ENCODE measurements at places on chromosomes 1 and 21.

DNA sequence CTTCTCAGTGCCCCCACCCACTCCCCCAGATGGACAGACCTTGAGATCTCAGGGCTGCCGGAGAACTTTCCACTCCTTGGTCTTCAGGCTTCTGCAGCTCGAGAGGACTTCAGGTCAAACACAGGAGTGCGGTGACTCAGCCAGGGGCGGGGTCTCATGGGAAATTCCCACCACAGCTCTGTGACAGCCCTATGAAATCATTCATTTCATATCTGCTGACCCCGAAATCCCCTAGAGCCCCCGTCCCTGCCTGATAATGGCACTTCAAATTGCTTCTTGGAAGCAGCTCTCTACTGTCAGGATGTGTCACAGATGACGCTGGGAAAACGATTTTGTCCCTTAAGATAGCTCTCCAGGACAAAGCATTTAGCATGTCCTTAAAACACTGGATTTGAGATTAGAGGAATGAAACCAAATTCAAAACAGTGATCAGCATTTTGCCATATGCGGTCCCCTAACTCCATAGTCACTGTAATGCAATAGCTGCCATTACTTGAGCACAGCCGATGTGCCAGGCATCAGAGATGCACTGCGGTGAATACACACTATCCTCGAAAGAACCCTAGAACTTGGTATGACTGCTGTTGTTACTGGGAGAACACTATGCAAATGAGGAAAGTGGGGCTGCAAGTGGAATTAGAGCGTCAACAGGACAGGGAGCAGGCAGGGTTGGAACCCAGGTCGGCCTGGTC lies at the start of gene TNFRSF9:
TSS of gene TNFRSF9 (minus strand) at position 95 of the 692 bp plus-strand sequence. CDS start 845 bp downstream, outside the sequence.
- no peak for DNase-seq

- DNase-seq, result no peak
Observed at GRCh38 chr1:161307892-161308638, 1.7 kb downstream of the MPZ start.

DNA sequence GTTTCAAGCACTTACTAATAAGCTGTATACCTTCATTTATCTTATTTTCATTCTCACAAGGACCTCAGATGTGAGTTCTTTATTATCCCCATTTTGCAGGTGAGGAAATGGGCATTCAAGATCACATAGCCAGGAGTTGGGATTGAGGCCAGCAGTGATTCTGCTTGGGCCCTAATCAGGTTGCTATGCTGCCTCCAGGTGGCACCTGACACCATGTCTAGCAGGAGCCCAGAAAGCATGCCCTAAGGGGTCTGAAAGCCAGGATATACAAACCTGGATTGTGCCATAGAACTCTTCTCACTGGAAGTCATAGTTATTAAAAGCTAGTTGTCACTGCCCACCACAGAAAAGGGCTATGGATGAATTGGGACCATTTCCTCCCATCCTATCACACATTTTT lies 61.1 kb downstream of the FYB2 start:
- DNase-seq, result no peak

DNA sequence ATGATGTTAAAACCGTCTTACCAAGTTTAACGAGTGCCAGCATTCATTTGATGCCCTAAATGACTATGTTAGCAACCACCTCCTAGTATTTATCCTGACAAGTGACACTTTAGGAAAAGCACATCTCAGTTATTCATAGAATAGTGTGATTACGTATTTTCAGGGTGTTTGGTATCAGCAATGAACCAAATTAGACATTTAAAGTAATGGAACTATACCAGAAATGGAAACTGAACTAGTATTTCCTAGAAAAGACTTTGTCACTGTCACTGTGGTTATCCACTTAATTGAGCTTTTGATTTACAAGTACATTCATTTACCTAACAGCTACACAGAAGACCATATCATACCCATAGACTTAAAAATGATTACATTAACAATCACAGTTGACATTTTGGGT lies 3.6 kb upstream of the IL12RB2 start:
- no peak for DNase-seq

DNA sequence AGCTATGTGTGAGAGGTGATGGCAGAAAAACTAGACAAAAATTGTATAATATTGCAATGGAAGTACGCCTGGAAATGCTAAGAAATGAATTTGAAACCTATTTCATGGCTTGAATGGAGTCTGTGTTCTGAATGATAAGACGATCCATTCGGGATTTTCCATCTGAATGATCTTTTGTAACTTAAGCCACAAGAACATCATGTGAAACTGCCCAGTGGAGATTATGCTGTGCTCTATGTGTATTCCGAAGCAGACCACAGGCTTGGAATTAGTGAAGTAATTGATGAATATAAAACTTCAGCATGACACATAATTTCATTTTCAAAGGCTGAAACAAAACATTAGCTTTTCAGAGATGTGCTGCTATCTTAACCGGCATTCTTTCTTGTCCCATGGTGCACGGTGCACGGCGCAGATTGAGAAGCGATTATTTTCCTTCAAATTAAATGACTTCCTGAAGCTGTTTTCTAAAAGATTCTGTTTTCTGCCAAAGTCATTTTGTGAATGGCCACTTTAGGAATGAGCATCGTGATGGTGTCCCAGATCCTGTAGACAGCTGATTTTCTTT lies 652.9 kb downstream of the PLA2G4A start:
- DNase-seq, result no peak

DNA sequence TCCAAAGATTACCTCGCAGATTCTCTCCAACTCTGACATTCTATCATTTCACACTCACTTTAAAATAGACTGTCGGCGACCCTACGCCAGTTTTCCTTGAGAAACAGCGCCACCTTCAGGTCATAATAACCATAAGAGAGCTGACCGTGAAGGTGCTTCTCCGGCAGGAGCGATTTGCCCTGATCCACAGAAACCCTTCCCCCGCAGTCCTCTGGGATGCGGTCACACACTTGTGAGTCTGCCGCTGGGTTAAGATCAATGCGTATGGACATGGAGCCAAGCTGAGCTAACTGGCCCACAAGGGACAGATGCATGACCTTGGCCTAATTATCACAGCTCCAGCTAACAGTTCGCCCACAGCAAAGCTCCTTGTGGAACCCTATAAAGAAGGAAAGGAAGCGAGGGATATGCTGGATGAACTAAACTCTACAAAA lies 32.8 kb upstream of the IFNAR2 start:
- peak; percentile 75 for DNase-seq

- no peak for DNase-seq
Observed at GRCh38 chr1:158095737-158096335, 84.9 kb upstream of the CD1D start.

GRCh38 chr1:67683766-67684525 lies 1.1 kb upstream of the GADD45A start:
- DNase-seq, result no peak

DNA sequence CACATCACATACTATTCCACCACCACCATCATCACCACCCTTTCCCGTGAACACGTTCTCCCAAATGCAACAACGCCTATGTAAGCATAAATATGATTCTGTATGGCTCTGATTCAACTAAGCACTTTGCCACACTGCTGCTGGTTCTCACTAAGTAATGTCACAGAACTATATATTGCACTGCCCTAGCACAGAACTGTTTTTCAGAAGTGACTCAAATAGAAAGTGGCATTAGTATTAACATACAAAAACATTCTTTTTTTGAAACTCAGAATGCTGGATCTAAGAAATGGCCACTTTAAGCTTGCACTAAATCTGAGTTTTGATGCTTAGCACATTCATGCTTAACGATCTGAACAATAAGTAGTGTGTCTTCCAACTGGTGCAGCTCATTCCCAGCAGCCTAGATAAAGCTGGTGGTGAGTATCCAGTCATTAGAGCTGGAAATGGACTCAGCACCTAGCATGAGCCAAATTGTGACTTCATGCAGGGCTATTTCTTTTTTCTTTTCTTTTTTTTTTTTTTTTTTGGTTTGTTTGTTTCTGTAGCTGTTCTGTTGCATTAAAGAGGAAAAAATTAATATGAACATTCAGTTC lies 46.2 kb upstream of the ZC3H11B start:
- no peak for DNase-seq

- DNase-seq, result no peak
Observed at GRCh38 chr1:193785850-193786420, 599.5 kb upstream of the B3GALT2 start.
